Thyroid gland (tissue), 4 donors: ENCODE measurements at places on chromosomes 5 and 9. TPM values are rescaled to one million over a fixed set of nuclear protein-coding genes. Genes with fewer than 3 reads are reported as not detected.

DNA sequence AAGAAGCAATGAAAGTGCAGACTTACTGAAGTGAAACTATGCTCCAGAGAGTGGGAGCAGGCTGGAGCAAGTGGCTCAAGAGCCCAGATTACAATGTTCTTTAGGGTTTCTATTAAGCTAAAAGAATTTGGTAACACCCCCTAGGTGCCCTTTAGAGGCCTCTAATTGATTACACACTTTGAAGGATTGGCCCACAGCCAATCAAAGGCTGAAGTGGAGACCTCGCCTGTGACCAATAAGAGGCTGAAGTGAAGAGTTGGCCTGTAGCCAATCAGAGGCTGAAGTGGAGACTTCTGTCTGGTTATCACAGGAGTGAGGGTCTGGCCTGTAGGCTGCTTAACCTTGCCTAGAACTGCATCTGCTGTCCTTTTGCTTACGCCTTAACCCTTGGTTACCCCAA, 46.7 kb upstream of the SPATA31C2 start:
- DNase-seq = peak; percentile 53
- H3K4me1 ChIP-seq = peaks cover 11% of the 10 kb centered on the region
- no peaks in the 10 kb centered on the region for H3K27me3 ChIP-seq
- H3K36me3 ChIP-seq = no peaks in the 10 kb centered on the region
- no peak overlapping the region for H3K27ac ChIP-seq

GRCh38 chr5:157671592-157672330, 428 bp downstream of the C5orf52 start:
- peaks cover 16% of the 10 kb centered on the region for H3K4me1 ChIP-seq
- H3K27ac ChIP-seq = no peak overlapping the region

DNA sequence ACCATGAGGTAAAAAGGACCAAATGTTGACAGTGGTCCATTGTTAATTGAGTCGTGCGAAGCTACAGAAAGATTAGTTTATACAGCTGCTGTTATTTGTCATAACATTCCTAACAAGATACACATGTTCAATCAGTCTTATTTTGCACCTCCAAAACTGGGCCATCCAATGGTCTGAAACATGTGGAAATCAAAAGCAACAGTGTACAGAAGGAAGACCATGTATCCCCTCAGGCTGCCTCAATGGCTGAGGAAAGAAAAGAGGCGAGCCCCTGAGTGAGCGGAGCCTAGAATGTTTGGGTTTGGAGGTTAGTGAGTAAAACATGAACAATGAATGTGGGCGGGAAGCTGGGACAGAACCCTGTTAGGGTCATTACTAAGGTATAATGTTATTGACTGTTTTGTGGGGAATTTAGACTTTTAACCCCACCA, 35.6 kb downstream of the NFIB start:
- H3K27ac ChIP-seq = no peak overlapping the region
- no peak overlapping the region for H3K4me3 ChIP-seq
- DNase-seq = no peak
- no peaks in the 10 kb centered on the region for H3K36me3 ChIP-seq
- no peaks in the 10 kb centered on the region for H3K27me3 ChIP-seq

- DNase-seq = no peak
- no peak overlapping the region for H3K4me3 ChIP-seq
- H3K27ac ChIP-seq = peak overlapping the region; percentile 30
- no peaks in the 10 kb centered on the region for H3K36me3 ChIP-seq
- H3K27me3 ChIP-seq = no peaks in the 10 kb centered on the region
These were observed 15.0 kb upstream of the CEP120 start for GRCh38 chr5:123438244-123438643.

DNA sequence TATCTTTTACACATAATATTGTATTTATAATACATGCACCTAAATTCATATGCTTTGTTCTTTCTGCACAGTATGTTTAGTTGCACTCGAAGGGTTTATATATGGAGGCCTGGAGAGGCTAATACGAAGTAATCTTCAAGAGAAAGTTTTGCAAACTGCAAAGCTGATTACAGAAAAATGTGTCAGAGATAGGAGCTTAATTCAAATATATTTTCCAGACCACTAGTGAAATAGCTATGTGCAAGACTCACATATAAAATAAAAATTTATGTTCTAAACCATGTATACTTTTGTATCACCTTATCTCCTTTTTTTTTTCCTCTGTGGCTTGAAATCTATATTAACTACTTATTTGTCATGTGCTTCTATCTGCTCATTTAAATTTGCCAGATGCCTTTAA, 313.8 kb downstream of the EFNA5 start:
- no peak overlapping the region for H3K4me3 ChIP-seq
- no peaks in the 10 kb centered on the region for H3K36me3 ChIP-seq
- no peak overlapping the region for H3K27ac ChIP-seq
- no peak for DNase-seq

DNA sequence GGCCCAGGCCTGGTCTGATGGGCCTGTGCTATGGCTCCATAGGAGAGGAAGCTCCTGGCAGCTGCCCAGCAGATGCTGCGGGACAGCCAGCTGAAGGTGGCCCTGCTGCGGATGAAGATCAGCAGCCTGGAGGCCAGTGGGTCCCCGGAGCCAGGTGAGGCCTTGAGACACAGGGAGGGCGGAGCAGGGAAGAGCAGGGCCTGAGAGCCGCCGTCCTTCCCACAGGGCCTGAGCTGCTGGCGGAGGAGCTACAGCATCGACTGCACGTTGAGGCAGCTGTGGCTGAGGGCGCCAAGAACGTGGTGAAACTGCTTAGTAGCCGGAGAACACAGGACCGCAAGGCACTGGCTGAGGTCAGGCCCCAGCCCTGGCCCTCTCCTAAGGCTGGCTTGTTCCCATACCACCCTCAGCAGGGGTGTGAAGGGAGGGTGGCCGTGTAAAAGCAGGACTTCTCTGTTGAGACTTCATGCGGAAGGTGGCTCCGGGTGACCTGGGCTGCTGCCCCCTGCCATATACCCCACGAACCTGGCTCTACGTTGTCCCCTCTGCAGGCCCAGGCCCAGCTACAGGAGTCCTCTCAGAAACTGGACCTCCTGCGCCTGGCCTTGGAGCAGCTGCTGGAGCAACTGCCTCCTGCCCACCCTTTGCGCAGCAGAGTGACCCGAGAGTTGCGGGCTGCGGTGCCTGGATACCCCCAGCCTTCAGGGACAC, 4.5 kb downstream of the PKN3 start:
- H3K36me3 ChIP-seq = no peaks in the 10 kb centered on the region
- no peak overlapping the region for H3K27ac ChIP-seq
- H3K4me3 ChIP-seq = no peak overlapping the region
- DNase-seq = no peak
- H3K4me1 ChIP-seq = peaks cover 9% of the 10 kb centered on the region

- H3K36me3 ChIP-seq = no peaks in the 10 kb centered on the region
- no peaks in the 10 kb centered on the region for H3K4me1 ChIP-seq
- no peak for DNase-seq
- no peak overlapping the region for H3K4me3 ChIP-seq
These were observed 538.1 kb upstream of the MEF2C start for GRCh38 chr5:89421035-89421434.

GRCh38 chr9:114884787-114885452, 45.5 kb downstream of the TNFSF8 start:
- H3K36me3 ChIP-seq = no peaks in the 10 kb centered on the region
- no peak overlapping the region for H3K27ac ChIP-seq
- H3K27me3 ChIP-seq = no peaks in the 10 kb centered on the region
- peaks cover 14% of the 10 kb centered on the region for H3K4me1 ChIP-seq

DNA sequence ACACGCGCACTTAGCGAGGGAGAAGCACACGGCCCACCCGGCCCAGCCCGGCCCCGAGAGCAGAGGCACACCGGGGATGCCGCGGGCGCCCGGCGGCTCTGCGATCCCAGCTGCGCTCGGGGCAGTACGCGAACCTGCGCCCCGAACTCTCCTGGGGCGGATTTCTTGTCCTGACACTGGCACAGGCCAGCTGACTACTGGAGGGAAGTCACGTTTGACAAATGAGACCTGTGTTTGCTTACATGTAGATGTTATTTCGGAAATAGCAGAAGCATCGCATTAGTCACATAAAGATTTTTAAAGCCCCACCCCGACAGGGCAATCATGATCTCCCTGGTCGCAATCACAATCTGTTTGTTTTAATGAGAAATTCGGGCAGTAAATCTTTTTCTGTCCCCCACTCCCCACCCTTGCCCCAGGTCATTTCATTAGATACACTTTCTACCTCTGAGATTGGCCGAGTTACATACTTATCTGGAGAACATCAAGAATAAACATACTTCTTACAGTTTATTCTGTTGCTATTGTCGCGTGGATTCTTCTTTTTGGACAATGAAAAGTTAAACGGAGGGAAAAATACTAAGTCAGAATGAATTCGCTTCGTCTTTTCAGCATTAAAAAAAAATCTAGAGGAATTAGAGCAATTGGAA, 518.9 kb downstream of the CTNND2 start:
- no peaks in the 10 kb centered on the region for H3K4me1 ChIP-seq
- no peaks in the 10 kb centered on the region for H3K36me3 ChIP-seq
- no peak overlapping the region for H3K4me3 ChIP-seq
- no peak for DNase-seq

DNA sequence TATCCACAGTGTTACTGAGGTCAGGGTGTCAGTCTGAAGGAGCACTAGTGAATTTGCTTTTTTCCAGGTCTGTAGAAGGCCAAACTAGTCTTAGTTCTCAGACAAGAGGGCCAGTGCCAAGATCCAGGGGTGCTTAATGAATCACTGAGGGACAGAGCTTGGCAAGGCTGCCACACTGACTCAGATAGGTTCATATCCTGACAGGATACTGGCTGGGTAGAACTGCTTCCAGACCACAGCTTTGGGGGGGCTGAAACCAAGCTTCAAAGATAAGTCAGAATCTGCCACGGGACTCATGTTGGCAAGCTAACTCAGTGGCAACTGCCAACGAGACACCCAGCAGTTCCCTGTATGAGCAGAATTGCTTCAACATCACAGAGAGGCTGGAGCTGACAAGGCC, 1125.4 kb downstream of the EFNA5 start:
- H3K27ac ChIP-seq = no peak overlapping the region
- H3K4me1 ChIP-seq = no peaks in the 10 kb centered on the region
- no peaks in the 10 kb centered on the region for H3K36me3 ChIP-seq
- no peak overlapping the region for H3K4me3 ChIP-seq
- DNase-seq = no peak

DNA sequence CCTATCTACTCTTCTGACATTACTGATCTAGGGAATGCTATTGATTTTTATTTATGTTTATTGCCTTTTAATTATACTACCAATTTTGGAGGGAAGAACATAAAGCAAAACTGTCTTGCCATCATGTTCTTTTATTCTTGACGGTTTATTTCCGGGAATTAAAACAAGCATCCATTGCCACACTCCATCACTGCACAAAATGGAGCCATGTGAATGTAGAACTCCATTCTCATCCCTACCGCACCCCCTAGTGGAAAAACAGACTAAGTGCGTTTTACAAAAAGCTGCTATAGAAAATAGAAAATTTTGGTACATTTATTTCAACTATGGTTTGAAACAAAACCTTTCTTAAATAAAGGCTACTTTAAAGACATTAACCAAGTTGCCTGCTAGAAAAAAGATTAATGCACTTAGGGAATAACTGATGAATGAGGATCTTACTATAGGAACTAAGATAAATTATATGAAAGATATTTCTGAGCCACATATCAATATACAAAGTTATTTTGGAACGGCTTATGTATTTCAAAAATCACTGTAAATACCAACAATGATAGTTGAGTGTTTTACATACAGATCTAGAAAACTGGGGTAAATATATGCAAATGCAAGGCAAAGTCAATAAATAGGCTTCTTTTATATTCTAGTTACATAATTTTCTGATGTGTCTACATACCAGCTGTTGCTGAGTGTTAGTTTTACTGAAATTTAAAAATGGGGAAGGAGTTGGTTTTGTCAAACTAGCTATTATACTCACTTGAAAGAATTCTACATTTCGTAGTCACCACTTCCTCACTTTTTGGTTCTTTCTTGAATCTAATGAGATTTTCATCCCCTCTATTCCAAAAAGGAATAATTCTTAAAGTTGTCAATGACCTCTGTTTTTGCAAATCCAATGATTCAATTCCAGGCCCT, 26.5 kb downstream of the OXCT1 start:
- H3K36me3 ChIP-seq = no peaks in the 10 kb centered on the region
- H3K4me1 ChIP-seq = no peaks in the 10 kb centered on the region
- H3K4me3 ChIP-seq = no peak overlapping the region
- no peaks in the 10 kb centered on the region for H3K27me3 ChIP-seq
- no peak overlapping the region for H3K27ac ChIP-seq

DNA sequence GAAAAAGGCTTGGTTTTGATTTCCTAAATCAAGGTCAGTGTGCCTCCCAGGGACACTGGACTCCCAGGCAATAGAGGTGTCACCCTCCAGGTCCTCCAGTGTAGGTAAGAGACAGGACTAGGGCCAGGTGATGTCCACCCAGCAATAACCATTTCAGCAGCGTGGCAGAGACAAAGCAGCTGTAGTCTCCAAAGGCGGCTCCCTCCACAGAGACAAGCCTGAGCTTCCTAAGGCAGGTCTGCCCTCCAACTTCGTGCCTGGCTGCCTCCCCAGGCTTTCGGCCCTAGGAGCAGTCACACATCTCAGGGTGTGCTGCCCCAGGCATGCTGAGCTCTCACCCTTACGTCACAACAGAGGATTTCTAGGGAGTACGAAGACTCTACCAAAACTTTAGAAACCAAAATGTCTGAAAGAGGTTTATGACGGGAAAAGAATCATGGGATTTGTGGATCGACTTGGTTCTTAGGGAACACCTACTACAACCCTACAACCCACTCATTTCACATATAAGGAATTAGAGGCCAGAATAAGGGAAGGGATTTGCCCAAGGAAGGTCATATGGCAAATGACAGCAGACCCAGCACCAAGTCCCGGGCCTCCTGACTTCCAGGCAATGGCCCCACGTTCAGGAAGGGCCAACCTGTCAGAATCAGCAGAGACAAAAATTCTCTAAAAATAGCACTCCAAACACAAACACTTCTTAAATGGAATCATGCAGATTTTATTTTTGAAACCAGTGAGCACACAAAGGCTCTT, 105.5 kb downstream of the KLHL3 start:
- peak; percentile 30 for DNase-seq
- H3K36me3 ChIP-seq = no peaks in the 10 kb centered on the region
- H3K27ac ChIP-seq = peak overlapping the region; percentile 46
- no peaks in the 10 kb centered on the region for H3K27me3 ChIP-seq

DNA sequence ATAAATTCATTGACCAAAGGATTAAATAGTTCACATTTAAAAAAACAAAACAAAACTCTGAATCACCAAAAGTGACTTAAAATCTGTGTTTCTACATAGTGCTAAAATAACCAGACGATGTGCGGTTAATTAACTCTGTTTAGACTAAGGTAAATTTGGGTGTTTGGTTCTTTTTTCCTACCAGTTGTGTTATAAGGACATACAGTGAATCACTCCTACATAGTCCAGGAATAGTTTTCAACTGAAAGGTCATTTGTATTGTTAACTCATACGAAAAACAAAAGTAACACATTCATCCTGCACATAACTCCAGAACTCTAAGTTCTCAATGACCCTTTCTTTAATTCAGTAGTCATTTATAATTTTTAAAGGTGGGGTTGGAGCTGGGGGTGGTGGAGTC, 203.7 kb downstream of the GLIS3 start:
- DNase-seq = no peak
- H3K4me1 ChIP-seq = peaks cover 18% of the 10 kb centered on the region
- H3K36me3 ChIP-seq = no peaks in the 10 kb centered on the region
- no peak overlapping the region for H3K27ac ChIP-seq
- H3K4me3 ChIP-seq = no peak overlapping the region

GRCh38 chr5:146796144-146796543, 82.4 kb downstream of the PPP2R2B start:
- no peaks in the 10 kb centered on the region for H3K27me3 ChIP-seq
- no peaks in the 10 kb centered on the region for H3K4me1 ChIP-seq
- no peak overlapping the region for H3K27ac ChIP-seq
- H3K36me3 ChIP-seq = no peaks in the 10 kb centered on the region
- no peak for DNase-seq

PRELID1 gene
- total RNA-seq = 58.2 TPM

HMCN2 gene
- 2.1 TPM for total RNA-seq

DCTN4 gene
- 78.0 TPM for total RNA-seq

ECPAS gene
- total RNA-seq = 81.8 TPM

UGCG gene
- total RNA-seq = 12.5 TPM

GRHPR gene
- 79.5 TPM for total RNA-seq

STPG3 gene
- not detected for total RNA-seq

TBC1D2 gene
- total RNA-seq = 20.9 TPM
